ENCODE measurements at places on chromosomes 4 and X. TPM values are rescaled to one million over a fixed set of nuclear protein-coding genes. Genes with fewer than 3 reads are reported as not detected.
A peak's percentile ranks its signal among the peaks of the same experiment; 100 is the strongest.

- H3K36me3 ChIP-seq = no peaks in the 10 kb centered on the region
- no peaks in the 10 kb centered on the region for H3K27me3 ChIP-seq
These were observed 43.1 kb upstream of the GPR78 start for GRCh38 chr4:8537041-8537461.

GRCh38 chrX:802846-803245, 172.3 kb downstream of the SHOX start:
- H3K27me3 ChIP-seq = peaks cover 7% of the 10 kb centered on the region
- H3K4me3 ChIP-seq = no peak overlapping the region
- no peak overlapping the region for H3K27ac ChIP-seq
- no peaks in the 10 kb centered on the region for H3K36me3 ChIP-seq

DNA sequence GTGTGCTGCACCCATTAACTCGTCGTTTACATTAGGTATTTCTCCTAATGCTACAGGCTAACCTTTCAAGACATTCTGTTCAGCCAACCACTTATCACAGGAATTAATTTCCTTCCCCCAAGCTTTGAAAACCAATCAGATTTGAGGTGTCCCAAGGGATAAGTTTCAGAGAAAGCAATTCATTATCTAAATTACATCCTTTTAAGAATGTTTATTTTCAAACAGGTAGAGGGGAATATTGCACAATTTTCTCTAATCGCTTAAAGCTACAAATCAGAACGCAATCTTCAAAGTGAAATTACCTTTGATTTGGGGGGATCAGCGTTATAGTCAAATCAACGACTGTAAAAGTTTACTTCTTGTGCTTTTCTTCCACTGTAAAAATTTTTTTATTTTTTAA, 1.6 kb downstream of the CLOCK start:
- peak overlapping the region; percentile 80 for H3K4me3 ChIP-seq
- DNase-seq = peak; percentile 28
- peaks cover 52% of the 10 kb centered on the region for H3K4me1 ChIP-seq
- H3K27me3 ChIP-seq = no peaks in the 10 kb centered on the region
- H3K27ac ChIP-seq = peak overlapping the region; percentile 100

RAB28 gene
- total RNA-seq = 12.1 TPM
